HEK293T (cell line): ENCODE measurements at places on chromosomes 2 and 18.

DNA sequence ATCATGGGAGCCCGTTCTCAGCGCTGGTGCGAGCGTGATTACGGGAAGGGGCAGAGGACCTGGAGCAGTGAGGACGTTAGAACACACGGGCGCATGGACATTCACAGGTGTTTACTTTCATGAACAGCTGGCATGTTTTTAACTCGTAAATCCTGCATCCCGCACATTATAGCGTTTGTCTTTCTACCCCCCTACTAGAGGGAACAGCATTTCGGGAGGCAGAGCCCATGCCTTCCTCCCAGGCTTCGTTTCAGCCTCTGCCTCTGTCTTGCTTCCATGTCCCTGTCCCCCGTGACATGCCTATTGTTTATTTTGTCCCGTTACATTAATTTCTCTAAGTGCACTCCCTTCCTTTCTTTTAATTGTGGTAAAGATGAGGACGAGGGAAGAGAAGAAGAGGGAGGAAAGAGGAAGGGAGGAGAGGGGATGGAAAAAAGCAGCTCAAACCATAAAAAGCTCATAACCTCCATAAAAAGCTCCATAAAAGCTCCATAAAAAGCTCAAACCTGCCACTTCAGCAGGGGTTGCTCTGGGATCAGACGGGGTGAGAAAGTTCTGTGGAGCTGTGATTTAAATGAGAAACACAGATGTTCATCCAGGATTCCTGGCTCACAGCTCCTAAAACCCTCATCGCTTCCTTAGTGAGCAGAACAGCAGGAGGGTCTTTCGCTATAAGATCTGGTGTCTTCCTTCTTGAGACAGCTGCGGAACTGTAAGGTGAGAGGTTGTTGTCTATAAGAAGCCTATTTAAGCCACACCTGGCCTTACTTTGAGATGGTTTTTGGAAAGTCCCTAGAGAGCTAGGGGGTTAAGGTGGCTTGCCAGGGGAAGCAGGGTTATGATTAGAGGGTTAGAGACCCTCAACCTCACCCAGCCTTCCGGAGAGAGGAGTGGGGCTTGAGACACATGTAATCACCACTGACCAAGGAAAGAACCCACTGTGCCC lies 66.6 kb upstream of the SNTG2 start:
- no peak for DNase-seq

GRCh38 chr2:29281086-29281915 lies 166.1 kb downstream of the CLIP4 start:
- DNase-seq: peak; percentile 53

- DNase-seq: no peak
Observed at GRCh38 chr18:60413944-60414547, 41.5 kb upstream of the MC4R start.

- no peak for DNase-seq
Observed at GRCh38 chr18:79195716-79196683, 126.8 kb downstream of the ATP9B start.

GRCh38 chr2:162233197-162233596 lies 10.0 kb downstream of the FAP start:
- DNase-seq: no peak

GRCh38 chr2:101162561-101163330 lies 11.6 kb upstream of the TBC1D8 start:
- DNase-seq: no peak

DNA sequence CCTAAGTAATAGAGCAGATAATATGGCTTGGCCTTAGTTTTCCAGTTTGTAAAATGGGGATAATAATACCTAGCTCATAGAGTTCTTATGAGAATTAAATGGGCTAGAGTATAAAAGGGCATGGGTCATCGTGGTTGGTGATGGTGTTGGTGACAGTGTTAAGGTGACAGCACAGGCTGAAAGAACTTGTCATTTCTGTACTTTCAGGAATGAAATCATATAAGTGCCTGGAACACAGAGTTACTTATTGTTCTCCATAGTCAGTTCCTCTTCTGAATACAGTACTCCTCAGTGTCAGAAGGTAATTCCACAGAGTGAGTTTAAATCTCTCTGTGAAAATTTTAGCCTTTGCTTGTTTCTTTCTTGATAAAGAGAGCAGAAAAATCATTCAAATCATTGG lies 42.4 kb downstream of the KIF5C start:
- DNase-seq: no peak

DNA sequence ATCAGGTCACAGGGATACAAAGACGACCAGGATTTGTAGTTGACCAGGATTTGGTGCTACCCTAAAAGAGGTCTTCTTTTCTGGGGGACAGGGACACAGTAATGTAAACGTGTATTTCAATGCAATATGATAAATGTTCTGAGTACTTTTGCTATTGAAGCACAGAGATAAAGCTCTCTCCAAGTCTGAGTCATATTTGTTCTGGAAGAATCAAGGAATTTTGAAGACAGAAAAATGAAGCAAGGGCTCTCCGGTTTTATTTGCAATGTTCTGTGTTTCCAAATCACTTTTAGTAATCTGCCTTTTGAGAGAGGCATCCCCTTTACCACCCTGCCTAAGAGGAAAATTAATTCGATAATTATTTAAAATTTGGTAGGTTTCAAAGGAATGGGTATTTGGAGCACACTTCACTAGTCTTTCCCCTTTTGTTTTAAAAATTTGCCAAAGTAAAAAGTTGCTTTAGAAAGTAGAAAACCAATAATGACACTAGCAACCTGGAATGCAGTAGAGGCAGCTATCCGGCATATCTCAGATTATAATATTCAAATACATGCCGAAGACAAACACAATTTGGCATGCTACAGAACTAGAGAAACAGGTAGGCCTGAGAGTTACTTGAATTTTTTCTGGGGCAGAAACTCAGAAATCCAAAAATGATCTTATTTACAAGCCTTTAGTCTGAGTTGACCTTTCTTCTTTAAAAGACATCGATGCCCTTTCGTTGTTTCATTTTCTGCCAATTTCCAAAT lies 82.7 kb downstream of the MREG start:
- DNase-seq: no peak

DNA sequence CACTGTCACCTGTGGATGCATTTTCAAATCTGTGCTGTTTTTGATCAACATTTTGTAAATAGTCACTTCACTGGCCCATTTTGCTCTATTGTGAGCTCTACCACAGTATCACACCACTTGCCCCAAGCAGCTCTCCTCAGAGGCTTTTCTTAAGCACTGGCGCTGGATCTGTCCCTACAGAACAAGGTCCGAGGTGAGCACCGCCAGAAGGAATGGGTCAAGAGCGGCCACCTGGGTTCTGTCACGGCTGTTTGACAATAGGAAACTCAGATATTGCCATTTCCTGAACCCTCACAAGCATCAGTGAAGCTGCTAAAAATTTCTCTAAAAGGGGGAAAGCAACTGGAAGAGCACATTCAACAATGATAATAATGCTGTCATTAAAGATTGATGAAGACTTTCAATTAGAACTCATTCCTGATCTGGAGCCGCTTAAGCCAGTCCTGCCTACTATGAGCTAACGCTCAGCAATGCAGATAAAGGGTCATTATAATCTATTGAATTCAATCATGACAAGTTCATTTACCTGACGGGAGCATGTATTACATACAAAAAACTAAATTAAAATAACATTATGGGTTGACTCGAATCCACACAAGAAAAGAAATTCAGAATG lies 514.0 kb downstream of the GALR1 start:
- no peak for DNase-seq

DNA sequence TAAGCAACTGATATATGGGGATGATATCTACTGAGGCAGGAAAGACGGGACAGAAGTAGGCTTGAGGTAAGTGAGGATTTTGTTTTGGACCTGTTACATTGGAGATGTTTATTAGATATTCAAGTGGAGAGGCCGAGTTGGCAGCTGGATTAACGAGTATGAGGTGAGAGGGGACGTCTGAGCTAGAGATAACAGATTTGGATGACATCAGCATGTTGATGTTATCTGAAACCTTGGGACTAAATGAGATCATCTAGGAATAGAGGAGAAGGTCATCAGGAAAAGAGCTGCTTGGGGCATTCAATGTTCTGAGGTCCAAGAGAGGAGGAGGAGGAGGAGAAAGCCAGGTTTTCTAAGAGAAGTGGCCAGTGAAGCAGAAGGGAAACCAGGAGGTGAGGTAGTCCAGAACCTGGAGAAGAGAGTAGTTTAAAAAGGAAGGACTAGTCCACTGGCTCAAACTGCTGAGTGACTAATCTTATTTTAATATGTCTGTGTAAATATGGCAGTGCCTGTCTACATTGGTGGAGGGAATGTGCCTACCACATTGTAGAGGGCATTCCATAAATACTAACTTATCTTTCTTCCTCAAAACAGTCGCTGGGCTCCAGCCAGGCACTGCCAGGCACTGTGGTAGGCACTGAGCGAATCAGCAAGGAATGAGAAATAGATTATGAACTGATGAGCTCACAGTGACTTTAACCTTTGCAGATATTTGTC lies 488.3 kb downstream of the DLGAP1 start:
- DNase-seq: no peak

- no peak for DNase-seq
Observed at GRCh38 chr2:28227498-28227897, 165.2 kb upstream of the FOSL2 start.

DNA sequence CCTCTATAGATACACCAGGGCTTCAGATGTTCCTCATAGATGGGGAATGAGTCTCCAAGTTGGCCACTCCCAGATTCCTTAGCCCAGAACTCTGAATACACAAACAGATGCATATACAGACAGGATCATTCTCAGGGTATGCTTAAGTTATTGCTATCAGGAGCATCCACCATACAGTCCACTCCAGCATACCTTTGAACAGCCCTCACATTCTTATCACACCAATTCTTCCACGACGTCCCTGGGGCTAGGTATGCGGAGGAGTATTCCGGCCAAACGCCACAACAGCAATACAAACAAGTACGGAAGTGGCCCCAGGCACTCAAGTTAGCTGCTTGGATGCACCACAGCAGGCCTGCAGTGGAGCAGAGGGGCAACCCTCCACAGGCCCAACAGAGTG lies 312.5 kb upstream of the CHAC2 start:
- no peak for DNase-seq

DNA sequence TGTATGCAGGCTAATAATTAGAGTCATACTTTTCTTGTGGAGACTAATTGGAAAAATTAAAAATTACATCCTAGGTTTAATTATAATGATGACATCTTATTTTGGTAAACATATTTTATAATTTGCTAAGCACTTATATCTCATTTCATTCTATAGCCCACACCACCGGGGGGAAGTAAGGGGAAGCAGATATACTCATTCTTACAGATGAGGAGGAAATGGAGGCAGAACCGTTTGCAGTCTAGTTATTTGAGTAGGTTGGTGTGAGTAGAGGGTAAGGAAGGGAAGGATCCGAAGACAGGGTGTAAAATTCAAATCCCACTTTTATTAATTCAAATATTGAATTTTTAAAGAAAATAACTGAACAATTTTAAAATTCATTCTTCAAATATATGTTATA lies 3.7 kb downstream of the ITGAV start:
- no peak for DNase-seq

DNA sequence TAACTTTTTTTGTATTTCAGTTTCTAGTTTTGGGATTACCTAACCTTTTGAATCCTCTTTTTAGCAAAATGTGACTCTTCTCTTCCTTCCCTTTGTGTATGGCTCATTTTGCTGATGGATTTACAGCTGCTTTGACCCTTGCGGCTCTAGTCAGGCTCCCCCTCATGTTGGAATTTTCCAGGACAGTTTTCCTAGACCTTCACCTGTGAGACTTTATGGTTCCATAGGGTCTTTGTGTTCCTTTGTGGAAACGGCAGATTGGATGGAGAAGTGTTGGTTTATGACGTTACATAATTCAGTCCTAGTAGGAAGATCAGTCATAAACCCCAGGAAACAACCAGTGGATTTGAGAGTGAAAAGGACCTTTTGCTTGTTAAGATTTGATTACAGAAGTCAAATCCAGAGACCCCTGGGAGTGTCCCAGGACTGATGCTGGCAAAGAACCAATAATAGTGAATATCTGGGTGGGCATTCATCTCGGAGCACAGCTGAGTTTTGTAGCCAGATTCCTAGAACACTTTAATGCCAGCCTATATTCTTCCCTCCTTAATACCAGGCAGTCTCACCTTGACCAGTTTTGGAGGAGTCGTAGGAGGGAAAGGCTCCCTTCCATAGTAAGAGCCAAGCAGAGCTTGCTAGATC lies 42.7 kb downstream of the SOCS6 start:
- no peak for DNase-seq

- no peak for DNase-seq
Observed at GRCh38 chr2:80703532-80703931, 399.0 kb upstream of the LRRTM1 start.

GRCh38 chr2:190526105-190526750 lies 8.3 kb downstream of the NEMP2 start:
- no peak for DNase-seq

GRCh38 chr2:235563056-235563910 lies 69.4 kb downstream of the AGAP1 start:
- DNase-seq: no peak

DNA sequence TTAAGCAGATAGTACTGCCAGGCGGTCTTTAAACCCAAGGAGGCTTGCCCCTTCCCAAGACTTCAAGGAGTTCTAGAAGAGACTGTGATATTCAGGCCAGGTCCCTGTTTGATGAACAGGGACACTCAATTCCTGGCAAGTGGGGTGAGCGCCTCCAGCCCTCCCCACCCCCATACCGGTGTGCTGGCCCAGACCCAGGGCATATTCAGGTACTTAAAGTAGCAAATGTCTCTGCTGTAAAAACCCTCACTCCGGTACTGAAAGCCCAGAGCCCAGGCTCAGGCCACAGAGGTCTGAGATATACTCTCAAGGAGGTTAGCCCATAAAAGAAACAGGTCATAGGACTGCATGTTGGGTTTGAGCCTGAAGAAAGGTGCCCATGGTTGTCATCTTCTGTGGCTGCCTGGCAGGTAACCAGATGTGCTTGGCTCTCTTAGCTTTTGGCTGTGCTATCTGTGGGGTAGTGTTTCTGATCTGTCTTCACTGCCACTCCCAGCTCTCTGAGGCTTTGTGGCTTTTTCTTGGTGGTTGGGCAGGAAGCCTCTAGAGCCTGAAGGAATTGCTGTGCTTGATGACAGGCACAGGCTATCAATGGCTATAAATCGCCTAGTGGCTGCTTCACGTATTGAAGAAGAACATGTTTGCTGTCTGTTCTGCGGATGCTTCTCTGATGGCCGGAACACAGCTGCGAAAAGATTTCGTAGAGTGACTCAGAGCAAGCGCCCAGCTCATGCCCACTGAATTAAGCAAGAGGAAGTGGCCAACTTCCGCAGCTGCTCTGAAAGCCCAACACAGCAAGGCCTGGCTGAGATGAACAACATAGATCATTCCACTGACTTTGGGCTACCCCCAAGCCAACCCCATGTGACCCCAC lies 63.3 kb upstream of the ALPP start:
- DNase-seq: no peak

GRCh38 chr18:21112543-21113105 lies 1.0 kb upstream of the ROCK1 start:
- DNase-seq: no peak

DNA sequence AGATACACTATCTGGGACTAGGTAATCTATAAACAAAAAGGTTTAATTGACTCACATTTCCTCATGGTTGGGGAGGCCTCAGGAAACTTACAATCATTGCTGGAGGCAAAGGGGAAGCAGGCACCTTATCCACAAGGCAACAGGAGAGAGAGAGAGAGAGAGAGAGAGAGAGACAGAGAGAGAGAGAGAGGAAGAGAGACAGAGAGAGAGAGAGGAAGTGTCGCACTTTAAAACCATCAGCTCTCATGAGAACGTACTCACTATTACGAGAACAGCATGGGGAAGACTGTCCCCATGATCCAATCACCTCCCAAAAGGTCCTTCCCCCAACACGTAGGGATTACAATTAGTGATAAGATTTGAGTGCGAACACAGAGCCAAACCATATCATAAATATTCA lies 253.5 kb upstream of the TRIB2 start:
- DNase-seq: no peak

GRCh38 chr2:70607121-70607561 lies 53.5 kb upstream of the TGFA start:
- DNase-seq: no peak
